Right atrium auricular region (tissue), 2 donors: ENCODE measurements at places on chromosomes 6 and 20. TPM values are rescaled to one million over a fixed set of nuclear protein-coding genes. Genes with fewer than 3 reads are reported as not detected.

GRCh38 chr20:48526936-48527335, 300.9 kb downstream of the PREX1 start:
- DNase-seq, result no peak

GRCh38 chr20:20547221-20547875, 165.1 kb downstream of the RALGAPA2 start:
- DNase-seq, result no peak

DNA sequence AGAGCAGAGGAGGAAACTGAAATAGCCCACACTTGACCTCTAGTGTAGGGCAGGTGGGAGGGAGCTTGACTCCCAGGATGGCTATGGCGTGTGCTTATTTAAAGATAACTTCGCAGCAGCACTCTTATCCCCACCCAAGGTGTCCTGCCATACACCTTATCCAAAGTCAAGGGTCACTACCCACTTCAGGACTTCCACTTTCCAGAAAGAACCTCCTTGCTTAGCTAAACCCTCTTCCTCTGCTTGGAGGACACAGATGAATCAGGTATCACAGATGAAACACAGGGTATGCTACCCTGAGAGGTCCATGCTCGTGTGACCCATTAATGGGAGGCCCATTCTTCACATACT, 2.3 kb downstream of the RIN2 start:
- DNase-seq, result no peak

PERP gene
- total RNA-seq, result 57.8 TPM

DNA sequence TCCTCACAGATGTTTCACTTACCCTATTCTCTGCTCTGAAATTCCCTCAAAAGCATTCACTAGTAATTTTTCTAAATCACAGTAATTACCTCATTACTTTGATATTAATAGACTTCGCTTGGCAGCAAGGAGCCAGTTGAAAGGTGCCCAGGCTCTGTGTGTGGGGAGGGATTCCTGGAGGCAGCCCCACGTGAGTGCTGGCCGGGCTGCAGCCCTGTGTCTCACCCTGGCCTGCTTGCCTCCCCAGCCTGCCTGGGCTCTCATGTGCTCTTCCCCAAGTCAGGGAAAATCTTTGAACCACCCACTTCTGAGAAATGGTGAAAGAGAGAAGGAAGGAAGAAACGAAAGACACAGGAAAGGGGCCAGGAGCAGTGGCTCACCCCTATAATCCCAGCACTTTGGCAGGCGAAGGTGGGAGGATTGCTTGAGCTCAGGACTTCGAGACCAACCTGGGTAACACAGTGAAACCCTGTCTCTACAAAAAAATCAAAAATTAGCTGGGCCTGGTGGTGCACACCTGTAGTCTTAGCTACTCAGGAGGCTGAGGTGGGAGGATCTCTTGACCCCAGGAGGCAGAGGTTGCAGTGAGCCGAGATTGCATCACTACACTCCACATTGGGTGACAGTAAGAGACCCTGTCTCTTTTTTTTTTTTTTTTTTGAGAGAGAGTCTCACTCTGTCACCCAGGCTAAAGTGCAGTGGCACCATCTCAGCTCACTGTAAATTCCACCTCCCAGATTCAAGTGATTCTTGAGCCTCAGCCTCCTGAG, 20.0 kb upstream of the SNTA1 start:
- DNase-seq, result no peak

GRCh38 chr6:135362124-135362523, 135.4 kb downstream of the AHI1 start:
- no peak for DNase-seq
